CD4-positive, alpha-beta T cell treated with Interleukin-2 at 100 ng/mL for 4 hours (primary cell): ENCODE measurements at places on chromosomes 1 and 21.

DNA sequence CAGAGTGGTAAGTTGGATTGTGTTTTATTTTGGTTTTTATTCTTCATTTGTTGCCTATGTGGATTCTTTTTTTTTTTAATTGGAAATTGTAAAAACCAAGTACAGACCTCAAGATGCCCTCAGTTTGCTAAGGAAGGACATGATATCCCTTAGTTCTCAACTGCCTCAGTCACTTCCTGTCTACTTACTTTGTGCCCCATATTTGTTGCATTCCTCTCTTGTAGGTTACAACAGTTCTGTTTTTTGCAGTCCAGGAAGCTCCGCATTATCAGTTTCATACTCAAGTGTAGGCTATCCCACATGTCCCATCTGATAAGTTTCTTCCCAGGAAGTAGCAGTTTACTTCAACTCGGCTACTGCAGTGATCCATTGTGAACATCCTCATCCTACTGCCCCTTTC, 82.0 kb downstream of the RPAP2 start:
- no peak for DNase-seq

GRCh38 chr1:41386196-41386663, 25.0 kb downstream of the FOXO6 start:
- no peak for DNase-seq

DNA sequence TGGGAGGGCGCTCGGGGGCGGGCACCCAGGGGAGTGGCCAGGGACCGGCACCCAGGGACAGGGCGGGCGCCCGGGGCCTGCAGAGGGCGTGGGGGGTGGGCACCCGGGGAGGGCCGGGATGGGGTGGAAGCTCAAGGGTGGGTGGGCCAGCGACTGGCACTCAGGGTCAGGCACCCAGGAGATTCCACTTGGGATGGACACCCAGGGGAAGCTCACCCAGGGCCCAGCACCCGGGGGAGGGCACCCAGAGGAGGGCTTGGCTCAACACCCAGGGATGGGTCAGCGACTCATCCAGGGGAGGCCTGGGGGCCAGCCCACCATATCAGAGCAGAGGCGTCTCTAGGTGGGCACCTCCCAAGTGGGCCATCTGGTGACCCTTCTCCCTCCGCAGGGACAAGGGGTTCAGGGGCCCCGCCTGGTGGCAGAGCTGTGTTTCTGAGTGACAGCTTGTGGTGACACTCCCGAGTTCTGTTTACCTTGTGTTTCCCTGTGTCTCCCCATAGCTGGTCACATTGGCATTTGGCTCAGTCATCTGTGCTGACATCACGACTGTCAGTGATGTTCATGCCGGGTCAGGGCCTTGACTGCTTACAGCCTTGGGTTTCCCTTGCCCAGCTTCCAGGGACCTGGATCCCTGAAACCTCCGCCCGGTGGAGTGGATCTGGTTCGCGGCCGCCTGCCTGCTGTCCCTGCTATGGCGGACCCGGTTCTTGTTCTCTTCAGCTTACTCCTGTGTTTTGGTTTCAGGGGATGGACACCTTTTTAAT, 749 bp downstream of the IBA57 start:
- peak; percentile 66 for DNase-seq

GRCh38 chr1:210684466-210685294, 356.0 kb downstream of the HHAT start:
- no peak for DNase-seq

DNA sequence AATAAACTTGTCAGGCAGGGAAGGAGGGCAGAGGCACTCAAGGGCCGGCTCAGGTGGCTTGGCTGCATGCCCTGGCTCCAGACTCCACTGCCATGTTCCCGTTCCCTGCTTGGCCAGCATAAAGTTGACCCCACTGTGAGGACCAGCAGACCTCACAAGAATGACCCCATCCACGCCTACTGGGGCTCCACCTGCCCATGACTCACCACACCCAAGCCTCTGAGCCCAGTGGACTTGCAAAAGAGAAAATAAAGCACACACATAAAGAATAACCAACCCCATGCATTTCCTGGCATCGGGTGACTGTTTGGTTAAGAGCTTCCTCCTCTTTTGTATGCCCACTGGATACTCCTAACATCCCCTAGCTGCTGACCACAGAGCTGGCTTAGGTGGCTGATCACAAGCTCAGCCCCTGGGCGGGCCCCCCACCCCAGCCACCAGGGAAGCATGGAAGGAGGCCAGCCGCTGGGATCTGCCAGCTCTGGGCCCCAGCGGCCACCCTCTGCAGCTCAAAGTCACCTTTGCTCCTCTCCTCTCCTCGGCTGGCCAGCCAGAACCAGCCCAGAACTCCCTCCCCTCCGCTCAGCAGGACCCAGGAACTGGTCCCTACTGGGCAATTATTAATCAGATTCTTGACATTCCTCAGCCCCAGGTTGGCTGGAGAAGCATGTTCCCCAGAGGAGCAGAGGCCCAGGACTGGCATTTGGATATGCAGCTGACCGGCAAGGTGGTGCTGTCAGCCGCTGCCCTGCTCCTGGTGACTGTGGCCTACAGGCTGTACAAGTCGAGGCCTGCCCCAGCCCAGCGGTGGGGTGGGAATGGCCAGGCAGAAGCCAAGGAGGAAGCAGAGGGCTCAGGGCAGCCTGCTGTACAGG, at the start of gene KLHDC7A:
KLHDC7A (plus strand) TSS at position 616 of the 875 bp plus-strand sequence; CDS start at position 668, 52 bp downstream.
- DNase-seq = no peak

DNA sequence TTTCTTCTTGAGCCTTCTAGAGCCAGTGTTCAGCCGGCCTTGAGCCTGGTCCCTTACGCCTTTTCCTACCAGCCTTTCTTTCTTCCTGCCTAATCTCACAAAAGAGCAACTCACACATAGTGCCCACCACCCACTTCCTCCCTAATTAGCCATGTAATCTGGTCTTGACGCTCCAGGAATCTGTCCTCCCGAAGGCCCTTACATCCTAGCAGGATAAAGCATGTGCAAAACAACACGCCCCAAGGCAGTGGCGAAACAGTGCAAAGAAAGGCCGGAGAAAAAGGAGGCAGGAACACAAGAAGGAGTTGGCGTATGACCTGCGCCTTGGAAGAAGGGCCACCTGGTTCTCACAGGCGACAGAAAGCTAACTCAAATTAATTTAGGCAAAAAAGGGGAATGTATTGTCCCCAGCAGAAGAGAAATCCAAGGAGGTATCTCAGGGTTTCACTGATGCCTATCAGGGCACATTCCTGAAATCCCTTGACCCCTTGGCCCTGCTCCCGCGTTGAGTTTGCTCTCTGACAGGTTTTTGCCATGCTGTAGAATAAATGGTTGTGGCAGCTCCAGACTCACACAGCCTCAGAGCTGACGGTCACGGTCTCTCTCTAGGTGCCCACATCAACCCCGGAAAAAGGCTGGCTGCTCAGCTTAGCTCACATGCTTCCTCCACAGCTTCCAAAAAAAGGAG, 79.0 kb downstream of the ZNF281 start:
- no peak for DNase-seq
